Endothelial cell (in vitro differentiated cells): ENCODE measurements at places on chromosomes 1 and 21. TPM values are rescaled to one million over a fixed set of nuclear protein-coding genes. Genes with fewer than 3 reads are reported as not detected.

HTR6 gene
- not detected for total RNA-seq

PRUNE1 gene
- 16.7 TPM for total RNA-seq

BARHL2 gene
- not detected for total RNA-seq

TCHHL1 gene
- total RNA-seq = not detected

KPRP gene
- total RNA-seq = not detected

SPSB1 gene
- 8.1 TPM for total RNA-seq

FRRS1 gene
- 4.1 TPM for total RNA-seq

RNU1-4 gene
- total RNA-seq = 3,428 TPM

LCE1B gene
- total RNA-seq = not detected

- H3K27ac ChIP-seq = no peak overlapping the region
- no peaks in the 10 kb centered on the region for H3K36me3 ChIP-seq
- DNase-seq = no peak
- peaks cover 15% of the 10 kb centered on the region for H3K27me3 ChIP-seq
These were observed 2.7 kb upstream of the SLC30A10 start for GRCh38 chr1:219931033-219931432.

- peak overlapping the region; percentile 90 for H3K27ac ChIP-seq
- peak overlapping the region; percentile 100 for H3K4me3 ChIP-seq
- no peak for DNase-seq
- H3K27me3 ChIP-seq = peaks cover 9% of the 10 kb centered on the region
These were observed 6.5 kb downstream of the IRF2BP2 start for GRCh38 chr1:234603221-234604204.

- H3K36me3 ChIP-seq = peaks cover 4% of the 10 kb centered on the region
- peaks cover 8% of the 10 kb centered on the region for H3K4me1 ChIP-seq
- peaks cover 14% of the 10 kb centered on the region for H3K27me3 ChIP-seq
- no peak overlapping the region for H3K4me3 ChIP-seq
- no peak overlapping the region for H3K27ac ChIP-seq
- peak; percentile 82 for DNase-seq
These were observed 1.7 kb downstream of the BEST4 start for GRCh38 chr1:44786138-44786840.

GRCh38 chr1:201222125-201222524, 31.5 kb downstream of the IGFN1 start:
- peaks cover 5% of the 10 kb centered on the region for H3K27me3 ChIP-seq
- no peaks in the 10 kb centered on the region for H3K4me1 ChIP-seq
- H3K27ac ChIP-seq = no peak overlapping the region
- DNase-seq = no peak
- no peaks in the 10 kb centered on the region for H3K36me3 ChIP-seq

- DNase-seq = no peak
- no peaks in the 10 kb centered on the region for H3K36me3 ChIP-seq
- H3K27me3 ChIP-seq = peaks cover 22% of the 10 kb centered on the region
- H3K4me3 ChIP-seq = no peak overlapping the region
- H3K27ac ChIP-seq = no peak overlapping the region
These were observed 766 bp downstream of the RAP1GAP start for GRCh38 chr1:21668232-21668950.

GRCh38 chr1:112887599-112888283, 68.3 kb downstream of the SLC16A1 start:
- H3K27ac ChIP-seq = no peak overlapping the region
- H3K27me3 ChIP-seq = peaks cover 2% of the 10 kb centered on the region
- H3K36me3 ChIP-seq = no peaks in the 10 kb centered on the region

DNA sequence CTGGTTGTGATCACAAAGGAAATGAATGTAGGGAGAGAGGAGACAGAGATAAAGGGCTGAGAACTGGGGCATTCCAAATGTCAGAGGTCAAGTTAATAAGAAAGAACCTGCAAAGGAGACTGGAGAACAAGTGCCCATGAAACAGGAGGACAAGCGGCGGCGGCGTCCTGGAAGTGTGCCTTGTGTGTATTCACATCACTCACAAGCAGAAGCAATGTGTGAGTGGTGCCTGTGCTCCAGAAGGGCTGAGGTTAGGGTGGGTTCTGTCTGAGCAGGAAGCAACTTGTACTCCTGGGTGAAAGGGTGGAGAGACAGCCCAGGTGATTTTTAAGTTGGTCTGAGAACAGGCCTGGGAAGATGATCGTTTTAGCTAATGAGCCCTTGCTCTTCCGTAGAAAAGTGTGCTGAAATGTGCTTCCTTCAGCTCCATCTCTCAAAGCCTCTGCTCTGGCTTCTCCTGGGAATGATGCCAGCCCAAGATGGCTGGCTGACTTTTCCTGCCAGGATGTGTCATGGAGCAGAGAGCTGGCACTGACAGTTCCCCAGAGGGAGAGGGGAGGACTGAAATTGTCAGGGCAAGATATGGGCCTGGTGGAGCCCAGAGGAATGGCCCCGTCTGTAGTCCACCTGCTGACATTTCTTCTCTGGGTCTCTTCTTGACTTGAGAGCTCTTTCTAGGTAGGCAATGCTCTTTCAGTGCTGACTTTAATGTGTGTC, 25.1 kb upstream of the PLEKHA6 start:
- DNase-seq = no peak
- H3K27me3 ChIP-seq = no peaks in the 10 kb centered on the region
- H3K36me3 ChIP-seq = no peaks in the 10 kb centered on the region
- H3K4me1 ChIP-seq = no peaks in the 10 kb centered on the region
- no peak overlapping the region for H3K4me3 ChIP-seq
- H3K27ac ChIP-seq = no peak overlapping the region

GRCh38 chr1:7783178-7783711, 846 bp upstream of the PER3 start:
- peak; percentile 61 for DNase-seq
- no peaks in the 10 kb centered on the region for H3K4me1 ChIP-seq
- peak overlapping the region; percentile 47 for H3K4me3 ChIP-seq
- no peak overlapping the region for H3K27ac ChIP-seq
